ENCODE measurements at places on chromosomes 16 and 17.

- DNase-seq: no peak
Observed at GRCh38 chr16:2836646-2837508, 6.8 kb downstream of the ZG16B start.

- DNase-seq: no peak
Observed at GRCh38 chr16:53904533-53904932, 200.6 kb downstream of the FTO start.

GRCh38 chr16:89925596-89926079 lies 2.5 kb downstream of the TUBB3 start:
- no peak for DNase-seq

- no peak for DNase-seq
Observed at GRCh38 chr16:57999366-57999970, 1.0 kb downstream of the ZNF319 start.

- DNase-seq: no peak
Observed at GRCh38 chr17:74490716-74491115, 24.3 kb downstream of the CD300A start.

Measured in esophagus squamous epithelium (tissue), 5 donors.